ENCODE measurements at places on chromosomes 4 and X. TPM values are rescaled to one million over a fixed set of nuclear protein-coding genes. Genes with fewer than 3 reads are reported as not detected.
A peak's percentile ranks its signal among the peaks of the same experiment; 100 is the strongest.

MND1 gene
- 0.64 TPM for total RNA-seq

NAP1L3 gene
- total RNA-seq: 0.98 TPM

PNMA5 gene
- total RNA-seq: not detected

GRCh38 chr4:8033829-8034528 is 94.3 kb upstream of the AFAP1 start:
- DNase-seq: no peak
- H3K27ac ChIP-seq: no peak overlapping the region
- H3K27me3 ChIP-seq: no peaks in the 10 kb centered on the region

- no peaks in the 10 kb centered on the region for H3K36me3 ChIP-seq
- no peak for DNase-seq
- no peaks in the 10 kb centered on the region for H3K4me1 ChIP-seq
- H3K27ac ChIP-seq: no peak overlapping the region
- no peak overlapping the region for H3K4me3 ChIP-seq
Measured at GRCh38 chr4:155143512-155143911, 64.9 kb upstream of the NPY2R start.

GRCh38 chr4:134200811-134201215 is 776 bp downstream of the PABPC4L start:
- DNase-seq: no peak
- no peaks in the 10 kb centered on the region for H3K36me3 ChIP-seq
- no peaks in the 10 kb centered on the region for H3K27me3 ChIP-seq
- H3K27ac ChIP-seq: peak overlapping the region; percentile 72
- H3K4me1 ChIP-seq: no peaks in the 10 kb centered on the region

DNA sequence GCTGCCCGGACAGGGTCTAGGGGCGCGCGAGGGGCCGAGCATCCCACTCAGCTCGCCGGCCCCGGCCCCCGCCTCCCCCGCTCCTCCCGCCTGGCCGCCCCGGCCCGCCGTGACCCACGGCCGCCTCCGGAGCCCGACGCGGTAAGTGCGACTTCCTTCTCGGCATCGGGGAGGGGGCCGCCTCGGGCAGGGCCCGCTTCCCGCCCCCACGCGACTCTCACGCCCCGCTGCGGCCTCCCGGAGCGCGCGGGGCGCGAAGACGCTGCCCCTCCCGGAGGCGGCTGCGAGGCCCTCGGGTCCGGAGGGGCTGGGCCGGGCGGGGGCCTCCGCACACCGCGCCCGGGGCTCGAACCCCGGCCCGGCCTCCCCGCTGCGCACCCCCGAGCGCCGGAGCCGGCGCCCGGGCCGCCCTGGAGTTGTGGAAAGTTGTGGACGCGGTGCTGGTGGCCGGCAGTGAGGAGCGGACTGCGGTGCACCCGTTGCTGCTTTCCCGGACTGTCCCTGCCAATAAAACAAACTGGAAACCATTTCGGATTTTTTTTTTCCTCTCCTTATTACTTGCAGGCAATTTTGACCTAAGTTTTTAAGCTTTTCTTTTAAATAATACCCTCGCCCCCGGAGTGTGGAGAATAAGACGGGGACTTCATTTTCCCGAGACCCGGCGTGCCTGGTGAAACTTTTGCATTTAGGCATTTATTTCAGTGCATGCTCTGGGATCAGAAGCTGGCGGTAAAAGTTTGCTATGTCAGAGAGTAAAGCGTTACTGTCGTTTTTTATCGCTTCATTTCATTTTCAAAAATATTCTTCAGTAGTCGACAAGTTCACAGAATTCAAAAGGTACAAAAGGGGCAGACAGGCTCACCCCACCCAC is 13.0 kb upstream of the TMEM156 start:
- H3K36me3 ChIP-seq: no peaks in the 10 kb centered on the region
- no peaks in the 10 kb centered on the region for H3K4me1 ChIP-seq
- H3K27me3 ChIP-seq: no peaks in the 10 kb centered on the region
- peak overlapping the region; percentile 99 for H3K27ac ChIP-seq
- no peak for DNase-seq

DNA sequence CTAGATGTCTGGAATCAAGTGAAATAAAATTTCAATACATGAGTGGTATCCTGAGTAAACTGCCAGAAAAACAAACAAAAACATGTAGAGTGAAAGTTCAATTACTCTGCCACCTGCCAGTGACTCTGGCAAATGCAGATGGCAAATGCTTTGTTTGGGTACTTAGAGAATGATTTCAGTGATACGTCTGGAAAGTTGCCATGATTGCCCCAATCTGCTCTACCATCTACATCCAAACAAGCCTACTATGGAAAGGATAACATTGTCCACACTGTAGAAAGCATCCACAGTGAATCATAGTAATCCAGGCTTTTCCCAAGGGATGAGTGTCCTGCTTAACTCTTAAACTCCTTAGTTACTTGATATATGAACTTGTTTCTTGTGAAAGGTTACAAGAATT is 3.4 kb downstream of the SPATA4 start:
- no peak for DNase-seq
- no peaks in the 10 kb centered on the region for H3K36me3 ChIP-seq
- H3K4me3 ChIP-seq: no peak overlapping the region
- no peak overlapping the region for H3K27ac ChIP-seq

GRCh38 chr4:159487284-159487747 is 384.4 kb downstream of the RAPGEF2 start:
- H3K27me3 ChIP-seq: peaks cover 7% of the 10 kb centered on the region
- H3K4me3 ChIP-seq: no peak overlapping the region
- H3K4me1 ChIP-seq: no peaks in the 10 kb centered on the region
- no peaks in the 10 kb centered on the region for H3K36me3 ChIP-seq
- DNase-seq: peak; percentile 30
- H3K27ac ChIP-seq: no peak overlapping the region

- peaks cover 7% of the 10 kb centered on the region for H3K36me3 ChIP-seq
- H3K27ac ChIP-seq: peak within 1 kb of the TSS; percentile 97
- H3K4me3 ChIP-seq: peak within 1 kb of the TSS; percentile 88
- peak; percentile 85 for DNase-seq
Measured at GRCh38 chr4:77156912-77157858, at the start of gene CCNG2. Gene CCNG2 (plus strand): TSS chr4:77157207. CDS start chr4:77158533, 1,326 bp downstream.

All from breast epithelium (tissue), 4 donors.